ENCODE measurements at places on chromosomes 11 and 22.

DNA sequence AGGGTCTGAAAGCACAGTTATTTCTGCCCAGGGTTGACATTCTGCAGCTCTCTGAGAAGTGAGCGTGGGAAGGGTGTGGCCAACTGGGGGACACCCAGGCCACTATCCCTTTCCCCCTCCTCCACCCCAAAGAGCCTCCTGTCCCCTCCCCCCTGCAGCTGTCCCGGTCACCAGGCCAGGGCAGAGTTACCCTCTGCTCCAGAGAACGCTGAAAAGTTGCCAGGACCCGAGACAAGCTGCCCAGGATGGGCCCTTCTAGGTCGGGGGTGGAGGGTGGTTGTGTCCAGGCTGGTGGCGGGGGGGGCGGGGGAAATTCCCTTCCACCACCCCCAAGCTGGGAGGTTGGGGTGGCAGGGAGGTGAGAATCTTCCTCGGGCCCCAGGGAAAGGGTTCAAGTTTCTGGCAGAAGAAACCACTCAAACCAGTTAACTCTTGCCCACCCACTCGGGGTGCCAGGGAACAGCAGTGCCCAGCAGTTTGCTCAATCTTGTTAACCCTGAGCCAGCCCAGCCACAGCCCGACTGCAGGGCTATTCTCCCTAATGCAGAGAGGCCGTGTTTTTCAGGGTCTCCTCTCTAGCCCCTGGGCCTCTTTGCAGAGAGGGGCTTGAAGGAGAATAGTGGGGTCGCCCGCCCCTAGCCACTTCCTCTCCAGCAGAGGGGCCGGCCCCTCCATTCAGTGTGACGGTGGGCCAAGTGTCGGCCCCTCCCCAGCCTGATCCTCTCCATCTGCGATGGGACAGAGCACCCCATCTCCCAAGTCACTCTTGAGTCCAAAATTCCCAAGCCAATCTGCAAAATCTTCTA lies 697 bp downstream of the LGALS1 start:
- DNase-seq, result peak; percentile 47

GRCh38 chr11:79663017-79663416 lies 222.2 kb upstream of the TENM4 start:
- no peak for DNase-seq

- no peak for DNase-seq
Observed at GRCh38 chr11:33271059-33271458, 13.9 kb downstream of the HIPK3 start.

DNA sequence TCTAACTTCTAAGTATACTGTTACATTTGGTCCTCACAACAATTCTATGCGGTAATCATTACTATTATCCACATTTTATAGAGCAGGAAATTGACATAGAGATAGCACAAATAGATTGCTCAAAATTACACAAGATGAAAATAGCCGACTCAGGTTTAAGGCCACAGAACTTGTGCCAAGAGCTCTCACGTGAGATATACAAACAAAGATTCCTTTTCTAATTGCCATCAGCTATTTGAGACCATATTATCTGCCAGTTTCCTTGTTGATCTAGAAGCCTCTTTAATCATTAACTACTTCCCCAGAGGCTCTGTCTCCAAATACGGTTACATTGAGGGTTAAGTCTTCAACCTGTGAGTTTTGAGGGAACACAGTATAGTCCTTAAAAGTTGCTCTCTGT lies 61.0 kb upstream of the GLYATL1B start:
- no peak for DNase-seq

- peak; percentile 25 for DNase-seq
Observed at GRCh38 chr11:67027943-67028542, 5.1 kb downstream of the SYT12 start.

DNA sequence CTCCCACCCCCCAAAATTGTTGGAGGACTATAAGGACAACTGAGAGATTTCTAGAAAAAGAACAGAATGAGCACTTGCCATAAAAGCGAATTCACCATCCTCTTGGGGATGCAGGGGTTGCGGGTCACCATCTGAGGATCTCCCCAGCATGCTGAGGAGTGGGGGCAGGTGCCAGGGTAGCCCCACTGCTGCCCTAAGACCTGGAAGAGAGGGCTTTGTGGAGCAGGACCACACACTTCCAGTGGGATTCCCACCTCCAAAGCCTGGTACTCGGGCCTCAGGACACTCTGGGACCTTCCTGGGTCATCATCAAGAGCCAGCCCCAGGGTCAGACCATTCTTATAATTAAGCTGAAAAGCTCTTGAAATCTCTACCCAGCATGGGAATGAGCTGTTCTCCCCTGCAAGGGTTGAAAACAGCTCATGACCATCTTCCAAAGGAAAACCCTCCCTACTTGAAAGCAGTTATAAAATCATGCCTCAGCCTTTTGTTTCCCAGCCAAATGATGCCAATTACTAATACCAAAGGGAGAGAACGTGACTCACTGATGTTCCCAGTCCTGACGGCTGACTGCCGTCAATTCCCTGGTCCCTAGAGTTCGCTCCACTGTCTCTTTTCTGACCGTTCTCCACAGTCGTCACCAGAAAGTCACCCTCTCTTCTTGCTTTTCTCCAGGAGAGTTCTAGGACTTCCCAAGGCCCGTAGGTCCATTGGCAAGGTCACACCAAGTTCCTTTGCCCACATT lies 76.8 kb upstream of the CREB3L1 start:
- DNase-seq, result peak; percentile 42

GRCh38 chr22:46614025-46614931 lies 5.9 kb upstream of the GRAMD4 start:
- no peak for DNase-seq

DNA sequence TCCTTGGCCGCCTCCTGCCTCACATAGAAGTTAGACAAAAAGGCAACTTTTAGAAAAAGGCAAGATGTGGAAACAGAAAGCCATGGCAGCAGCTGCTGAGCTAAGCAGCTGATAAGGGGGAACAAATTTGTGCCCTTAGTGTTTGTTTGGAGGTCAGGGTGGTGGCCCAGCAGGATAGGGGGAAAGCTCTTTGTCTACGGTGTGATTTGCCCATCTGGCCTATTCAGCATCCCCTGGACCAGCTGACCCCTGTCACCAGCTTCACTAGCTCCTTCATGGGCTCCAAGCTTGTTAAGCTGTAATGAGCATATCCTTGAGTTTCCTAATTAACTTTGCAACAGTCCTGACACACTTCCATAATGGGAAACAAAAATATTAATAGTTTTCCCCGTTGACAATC lies 5.9 kb upstream of the ME3 start:
- no peak for DNase-seq

GRCh38 chr22:49736538-49736937 lies 91.1 kb downstream of the BRD1 start:
- DNase-seq, result no peak

- no peak for DNase-seq
Observed at GRCh38 chr11:93444617-93445073, 98.5 kb downstream of the SMCO4 start.

DNA sequence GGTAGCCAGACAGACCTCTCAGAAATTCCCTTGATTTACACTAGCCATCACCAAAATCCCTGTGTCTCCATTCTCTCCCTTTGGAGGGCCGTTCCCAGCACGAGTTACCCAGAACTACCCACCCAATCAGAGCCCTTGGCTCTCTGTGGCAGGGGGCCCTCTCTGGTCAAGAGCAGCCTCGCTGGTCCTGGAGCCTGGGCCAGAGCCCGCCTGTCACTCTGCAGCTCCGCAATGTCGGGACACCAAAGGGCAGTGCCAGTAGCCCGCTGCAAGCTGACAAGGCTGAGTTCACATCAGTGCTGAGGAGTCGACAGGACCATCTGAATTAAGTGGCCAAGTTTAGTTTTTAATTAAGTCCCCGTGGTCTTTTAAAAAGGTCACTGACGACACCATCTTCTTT lies 241.6 kb downstream of the ST3GAL4 start:
- no peak for DNase-seq

GRCh38 chr11:16382638-16383380 lies 26.5 kb upstream of the SOX6 start:
- peak; percentile 86 for DNase-seq

DNA sequence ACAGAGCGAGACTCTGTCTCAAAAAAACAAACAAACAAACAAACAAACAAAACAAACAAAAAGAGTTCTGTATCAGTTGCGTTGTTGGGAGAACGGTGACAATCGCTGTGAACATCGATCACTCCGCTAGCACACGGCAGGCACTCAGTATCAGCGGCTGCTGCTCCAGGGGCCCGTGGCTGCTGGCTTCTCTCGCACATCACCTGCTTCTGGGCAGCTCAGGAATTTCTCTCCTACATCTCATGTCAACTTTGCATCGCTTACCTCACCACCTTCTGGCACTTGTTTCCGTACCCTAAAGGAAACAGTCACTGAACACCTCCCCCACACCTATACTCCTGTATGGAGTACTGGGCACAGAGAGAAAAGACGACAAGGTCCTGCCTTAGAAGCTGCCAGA lies 70.3 kb upstream of the WNT7B start:
- DNase-seq, result no peak

DNA sequence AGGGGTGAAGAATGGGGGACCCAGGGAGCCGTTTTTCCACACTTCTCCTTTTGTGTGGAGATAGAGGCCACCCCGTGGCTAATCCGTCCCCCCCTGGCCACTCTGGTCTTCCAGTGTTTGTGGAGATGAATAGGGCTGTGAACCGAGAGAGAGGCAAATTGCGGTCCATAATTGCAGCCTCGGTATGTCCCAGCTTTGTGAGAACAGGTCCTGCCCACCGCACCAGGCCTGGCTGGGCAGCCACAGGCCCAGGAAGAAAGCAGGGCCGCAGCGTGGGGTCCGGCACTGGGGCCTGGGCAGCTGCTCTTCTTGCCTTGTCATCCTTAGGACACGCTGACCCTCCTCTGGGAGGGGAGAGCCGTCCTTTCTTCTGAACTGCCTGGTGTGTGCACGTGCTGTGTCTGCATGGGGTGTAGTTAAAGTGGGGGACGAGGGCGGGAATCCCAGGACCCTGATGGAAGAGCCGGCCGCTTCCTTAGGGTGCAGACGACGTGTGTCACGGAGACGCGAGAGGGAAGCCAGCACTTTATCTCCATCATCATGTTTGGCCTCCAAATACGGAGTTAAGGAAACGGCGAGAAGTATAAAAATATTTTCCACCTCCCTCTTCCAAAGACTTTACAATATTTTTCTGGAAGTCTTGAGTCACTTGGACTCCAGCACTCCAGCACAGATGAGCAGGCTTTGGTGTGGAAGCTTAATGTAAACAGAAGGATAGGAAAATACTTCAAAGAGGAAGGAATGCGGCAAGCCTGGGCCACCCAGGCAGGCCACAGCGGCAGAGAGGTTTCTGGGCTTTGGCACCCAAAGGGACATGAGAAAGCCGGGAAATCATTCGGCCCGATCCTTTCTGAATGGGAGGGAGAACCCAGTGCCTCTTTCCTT lies 1248.4 kb downstream of the BRD1 start:
- no peak for DNase-seq

- no peak for DNase-seq
Observed at GRCh38 chr22:42596336-42596735, 18.3 kb downstream of the POLDIP3 start.

GRCh38 chr11:8008212-8008611 lies 21.1 kb downstream of the EIF3F start:
- no peak for DNase-seq

All from EH (cell line).